CD4-positive, alpha-beta T cell treated with Interleukin-4 for 4 hours (primary cell): ENCODE measurements at places on chromosomes 5 and 9.
A peak's percentile ranks its signal among the peaks of the same experiment; 100 is the strongest.

DNA sequence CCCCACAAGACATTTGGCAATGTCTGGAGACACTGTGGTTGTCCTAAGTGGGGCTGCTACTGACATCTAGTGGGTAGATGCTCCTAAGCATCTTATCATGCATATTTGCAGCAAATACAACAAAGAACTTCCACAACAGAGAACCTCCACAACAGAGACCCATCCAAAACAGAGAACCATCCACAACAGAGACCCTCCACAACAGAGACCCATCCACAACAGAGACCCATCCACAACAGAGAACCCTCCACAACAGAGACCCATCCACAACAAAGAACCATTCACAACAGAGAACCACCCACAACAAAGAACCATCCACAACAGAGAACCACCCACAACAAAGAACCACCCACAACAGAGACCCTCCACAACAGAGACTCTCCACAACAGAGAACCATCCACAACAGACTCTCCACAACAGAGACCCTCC lies 32.8 kb downstream of the ARPC5L start:
- peak; percentile 60 for DNase-seq

- DNase-seq, result no peak
Observed at GRCh38 chr9:137226338-137227053, 806 bp upstream of the RNF224 start.

GRCh38 chr5:97553604-97554452 lies 370.8 kb upstream of the RIOK2 start:
- DNase-seq, result no peak

DNA sequence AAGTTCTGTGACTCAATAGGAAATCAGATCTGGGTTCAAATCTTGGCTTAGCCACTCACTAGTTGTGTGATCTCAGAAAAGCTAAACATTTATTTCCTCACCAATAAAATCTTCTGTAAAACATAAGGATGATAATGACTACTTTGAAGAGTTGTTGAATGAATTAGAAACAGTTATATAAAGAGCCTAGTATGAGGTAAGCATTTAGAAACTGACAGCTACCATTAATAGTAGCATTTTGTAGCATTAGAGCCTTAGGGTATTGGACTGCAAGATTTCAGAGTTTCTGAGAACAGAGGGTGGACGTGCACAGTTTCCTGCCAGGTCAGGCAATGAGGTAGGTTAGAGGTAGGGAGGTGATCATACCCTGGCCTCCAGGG lies 293.2 kb downstream of the CWC27 start:
- no peak for DNase-seq

DNA sequence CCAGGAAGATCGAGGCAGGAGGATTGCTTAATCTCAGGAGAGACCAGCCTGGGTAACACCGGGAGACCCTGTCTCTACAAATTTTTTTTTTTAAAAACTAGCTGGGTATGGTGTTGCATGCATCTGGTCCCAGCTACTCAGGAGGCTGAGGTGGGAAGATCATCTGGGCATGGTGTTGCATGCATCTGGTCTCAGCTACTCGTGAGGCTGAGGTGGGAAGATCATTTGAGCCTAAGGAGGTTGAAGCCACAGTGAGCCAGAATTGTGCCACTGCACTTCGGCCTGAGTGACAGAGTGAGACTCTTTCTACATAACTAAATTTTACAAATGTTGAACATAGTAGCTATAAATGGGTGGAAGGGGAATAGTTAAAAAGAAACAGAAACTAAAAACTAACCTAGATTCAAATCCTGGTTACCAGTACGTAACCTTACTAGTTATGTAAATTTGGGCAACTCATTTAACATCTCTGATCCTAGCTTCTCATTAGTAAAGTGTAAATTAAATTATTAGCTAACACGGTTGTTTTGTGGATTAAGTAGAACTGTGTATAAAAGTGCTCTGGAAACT lies 41.7 kb downstream of the TMEM161B start:
- DNase-seq, result no peak

DNA sequence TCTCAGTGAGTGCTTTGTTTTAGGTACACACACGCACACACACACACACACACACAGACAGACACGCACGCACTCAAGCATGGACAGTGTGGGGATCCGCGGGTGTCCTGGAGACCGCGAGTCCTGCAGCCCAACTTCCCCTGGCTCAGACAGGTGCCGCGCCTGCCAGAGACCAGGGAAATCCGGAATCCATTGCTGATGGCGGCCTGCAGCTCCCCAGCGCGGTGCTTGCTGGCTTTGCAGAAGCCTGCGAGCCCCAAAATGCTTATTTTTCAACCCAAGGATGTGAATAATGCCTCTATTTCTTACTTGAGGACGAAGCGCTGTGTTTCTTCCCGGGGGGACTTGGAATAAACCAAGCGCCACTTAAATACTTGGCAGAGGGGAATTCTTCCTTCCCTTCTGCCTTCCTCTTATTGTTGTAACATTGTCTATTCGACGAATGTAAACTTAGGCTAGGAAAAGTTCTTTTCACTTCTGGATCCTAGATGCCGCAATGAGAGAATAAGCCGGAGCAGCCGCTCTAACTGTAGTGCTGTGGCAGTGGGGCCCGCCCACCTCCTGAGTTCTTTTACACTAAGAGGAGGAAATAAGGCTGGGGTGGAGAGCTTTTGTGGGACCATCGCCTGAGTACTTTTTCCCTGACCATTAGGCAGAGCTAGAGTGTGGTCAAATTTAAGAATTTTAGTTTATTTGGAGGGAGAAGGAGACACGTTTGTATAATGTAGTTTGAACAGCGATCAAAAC lies 802 bp downstream of the ITGA2 start:
- peak; percentile 24 for DNase-seq

DNA sequence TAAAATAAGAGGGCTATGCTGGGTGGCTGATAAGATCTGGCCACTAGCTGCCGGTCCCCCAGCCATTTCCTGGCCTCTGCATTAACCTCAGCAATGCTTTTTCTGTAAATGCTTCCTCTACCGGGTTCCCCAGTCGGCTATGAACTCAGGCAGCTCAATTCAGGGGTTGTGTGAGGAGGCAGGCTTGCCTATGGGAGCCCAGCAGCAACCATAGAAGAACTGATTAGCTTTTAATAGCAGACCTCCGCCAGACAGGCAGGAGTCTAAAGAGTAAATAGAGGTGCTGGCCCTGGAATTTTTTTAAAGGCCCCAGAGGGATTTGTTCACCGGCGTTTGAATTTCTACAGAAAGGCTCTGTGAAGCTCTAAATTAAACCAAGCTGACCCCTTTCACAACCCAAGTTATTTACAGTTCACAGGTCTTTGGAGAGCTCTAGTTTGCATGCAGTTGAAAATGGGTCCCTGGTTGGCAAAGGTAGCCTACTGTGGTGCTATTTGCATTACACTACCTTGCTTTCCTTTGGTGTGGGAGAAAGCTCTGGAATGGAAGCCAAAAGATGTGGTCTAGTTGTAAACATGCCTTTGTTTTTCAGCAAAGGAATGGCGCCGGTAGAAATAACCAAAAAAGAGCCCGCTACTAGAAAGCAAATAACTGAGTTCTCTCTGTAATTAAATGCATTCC lies 289.7 kb upstream of the SEMA6A start:
- DNase-seq, result no peak

- DNase-seq, result no peak
Observed at GRCh38 chr5:90985341-90985740, 397.8 kb downstream of the ARRDC3 start.

DNA sequence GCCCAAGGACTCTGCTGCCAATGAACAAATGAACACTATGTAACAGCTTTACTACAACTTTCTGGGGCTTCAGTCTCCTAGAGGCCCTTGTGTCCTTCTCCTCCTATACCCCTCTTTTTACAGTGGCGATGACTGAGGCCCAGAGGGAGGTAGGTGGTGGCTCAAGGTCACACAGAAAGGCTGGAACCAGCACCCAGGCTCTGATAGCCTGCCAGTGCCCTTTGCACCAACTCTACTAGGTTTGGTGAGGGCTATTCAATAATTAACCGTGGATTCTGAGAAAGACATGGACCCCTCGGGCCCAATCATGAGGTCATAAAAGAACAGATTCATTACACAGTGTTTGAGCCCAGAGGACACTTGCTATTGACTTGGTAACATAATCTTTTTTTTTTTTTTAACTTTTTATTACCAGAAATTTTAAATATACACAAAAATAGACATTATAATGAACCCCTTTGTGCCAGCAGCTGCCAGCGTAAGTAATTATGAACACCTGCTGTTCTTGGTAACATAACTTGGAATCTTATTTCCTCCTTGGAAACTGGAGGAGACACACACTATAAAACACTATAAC lies 6.1 kb upstream of the ALDH1B1 start:
- DNase-seq, result no peak
